ENCODE measurements at places on chromosomes 13 and 19.

DNA sequence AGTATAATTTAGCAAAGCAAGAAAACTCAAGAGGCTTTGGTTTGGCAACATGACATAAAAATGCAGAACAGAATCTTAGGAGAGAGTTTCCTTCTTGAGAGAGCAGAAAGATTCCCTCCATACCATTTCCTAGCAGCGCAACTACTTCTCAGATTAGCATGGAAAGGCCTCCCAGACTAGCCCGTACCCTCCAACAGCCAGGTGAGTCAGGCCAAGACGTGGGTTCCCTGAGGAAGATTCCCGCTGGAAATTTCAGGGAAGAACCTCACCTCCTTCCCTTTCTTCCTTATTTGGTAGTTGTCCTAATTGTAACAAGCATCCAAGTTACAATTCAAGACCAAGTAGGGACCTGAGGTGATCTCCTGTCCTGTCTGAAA lies 12.3 kb downstream of the COL4A2 start:
- DNase-seq: no peak

DNA sequence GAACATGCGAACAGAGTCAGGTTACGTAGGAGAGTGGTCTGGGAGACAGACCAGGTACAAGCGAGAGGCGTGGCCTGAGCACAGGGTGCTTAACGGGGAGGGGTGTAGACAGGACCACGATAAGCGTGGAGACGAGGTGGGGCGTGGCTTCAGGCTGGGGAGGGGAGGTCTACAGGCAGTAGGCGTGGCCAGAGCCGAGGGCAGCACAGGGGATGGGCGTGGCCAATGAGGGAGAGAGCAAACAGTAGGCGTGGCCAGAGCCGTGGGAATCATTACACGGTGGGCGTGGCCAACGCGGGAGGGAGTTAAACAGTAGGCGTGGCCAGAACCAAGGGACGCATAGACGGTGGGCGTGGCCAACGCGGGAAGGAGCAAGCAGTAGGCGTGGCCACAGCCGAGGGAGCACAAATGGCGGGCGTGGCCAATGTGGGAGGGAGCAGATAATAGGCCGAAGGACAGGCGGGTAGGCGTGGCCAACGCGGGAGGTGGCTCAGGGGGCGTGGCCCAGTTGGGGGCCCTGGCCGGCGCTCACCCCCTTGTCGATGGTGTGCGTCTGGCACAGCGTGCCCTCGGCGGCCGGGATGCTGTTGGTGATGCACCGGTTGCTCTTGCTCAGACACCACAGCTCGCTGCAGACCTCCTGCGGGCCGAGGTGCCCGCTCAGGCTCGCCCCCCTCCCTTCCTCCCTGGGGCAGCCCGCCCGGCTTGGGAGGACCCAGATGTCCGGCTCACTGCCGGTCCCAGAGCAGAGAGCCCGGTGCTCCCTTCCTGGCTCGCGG lies 15.2 kb upstream of the MYO1F start:
- peak; percentile 89 for DNase-seq

GRCh38 chr19:17379221-17379631 lies 2.1 kb upstream of the PLVAP start:
- DNase-seq: no peak

- no peak for DNase-seq
Measured at GRCh38 chr19:38556521-38557174, 61.1 kb downstream of the MAP4K1 start.

- no peak for DNase-seq
Measured at GRCh38 chr19:44592451-44592890, 20.9 kb upstream of the IGSF23 start.

GRCh38 chr13:99955107-99955746 lies 16.3 kb downstream of the ZIC5 start:
- DNase-seq: no peak

GRCh38 chr13:33016414-33017322 lies at the start of gene KL:
KL (plus strand) TSS chr13:33016423; CDS start chr13:33016441, 18 bp downstream.
- DNase-seq: no peak

- DNase-seq: no peak
Measured at GRCh38 chr19:18274781-18275356, 617 bp upstream of the IQCN start.

GRCh38 chr19:34962687-34963572 lies 1.1 kb downstream of the ZNF792 start:
- DNase-seq: no peak

Data from stimulated activated CD4-positive, alpha-beta T cell treated with anti-CD3 and anti-CD28 coated beads, TNF-alpha, amount 100 ng/mL, for 1 hour (primary cell).